K562 (cell line): ENCODE measurements at places on chromosomes 2 and 18. TPM values are rescaled to one million over a fixed set of nuclear protein-coding genes. Genes with fewer than 3 reads are reported as not detected.

DNA sequence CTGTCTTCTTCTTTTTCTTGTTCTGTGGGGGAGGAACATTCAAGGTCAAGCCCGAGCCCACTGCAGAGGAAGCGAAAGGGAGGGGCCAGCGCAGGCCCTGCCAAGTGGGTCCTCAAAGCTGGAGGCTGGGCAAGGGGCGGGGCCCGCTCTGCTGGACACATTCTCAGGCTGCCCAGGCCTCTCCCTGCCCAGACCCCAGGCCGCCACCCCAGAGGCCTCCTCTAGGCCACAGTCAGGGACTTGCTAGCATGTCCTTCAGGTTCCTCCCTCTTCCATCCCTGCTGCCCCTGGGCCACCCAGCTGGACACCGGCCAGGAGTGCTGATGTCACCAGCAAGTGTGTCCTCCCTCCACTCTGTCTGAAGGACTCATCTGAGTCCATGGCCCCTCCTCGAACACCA is 44.1 kb downstream of the KIF1A start:
- DNase-seq: no peak
- no peaks in the 10 kb centered on the region; the same call in 2 of the 3 replicates for H3K27me3 ChIP-seq
- no peak overlapping the region for H3K27ac ChIP-seq
- no peak overlapping the region for H3K4me3 ChIP-seq
- H3K4me1 ChIP-seq: peaks cover 3% of the 10 kb centered on the region; the same call in 1 of the 2 replicates

CYTIP gene
- 0.33 and 0.42 TPM in 2 replicates for total RNA-seq

DNA sequence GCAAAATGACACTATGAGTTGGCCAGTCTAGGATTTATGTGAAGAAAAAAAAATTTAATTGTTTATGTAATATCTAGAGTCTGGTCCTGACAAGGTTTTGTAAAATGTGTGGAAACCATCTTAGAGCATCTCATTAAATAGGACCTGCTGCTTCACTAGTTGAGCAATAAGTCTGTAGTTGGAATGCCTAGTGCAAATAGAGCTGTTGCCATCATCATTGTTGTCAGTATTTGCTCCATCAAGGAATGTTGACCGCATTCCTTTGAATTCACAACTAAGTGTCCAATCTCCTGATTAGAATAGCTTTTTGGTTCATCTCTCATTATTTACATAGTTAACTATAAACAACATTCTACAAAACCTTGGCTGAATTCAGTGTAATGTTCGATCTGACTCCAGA is 32.2 kb upstream of the RPE start:
- H3K4me3 ChIP-seq: no peak overlapping the region
- H3K27ac ChIP-seq: no peak overlapping the region

DDX18 gene
- 113 and 120 TPM in 2 replicates for total RNA-seq

GRCh38 chr2:233163486-233164103 is 87.9 kb upstream of the ATG16L1 start:
- H3K4me3 ChIP-seq: no peak overlapping the region
- H3K36me3 ChIP-seq: no peaks in the 10 kb centered on the region
- no peak overlapping the region for H3K27ac ChIP-seq
- H3K4me1 ChIP-seq: peaks cover 26% of the 10 kb centered on the region

DNA sequence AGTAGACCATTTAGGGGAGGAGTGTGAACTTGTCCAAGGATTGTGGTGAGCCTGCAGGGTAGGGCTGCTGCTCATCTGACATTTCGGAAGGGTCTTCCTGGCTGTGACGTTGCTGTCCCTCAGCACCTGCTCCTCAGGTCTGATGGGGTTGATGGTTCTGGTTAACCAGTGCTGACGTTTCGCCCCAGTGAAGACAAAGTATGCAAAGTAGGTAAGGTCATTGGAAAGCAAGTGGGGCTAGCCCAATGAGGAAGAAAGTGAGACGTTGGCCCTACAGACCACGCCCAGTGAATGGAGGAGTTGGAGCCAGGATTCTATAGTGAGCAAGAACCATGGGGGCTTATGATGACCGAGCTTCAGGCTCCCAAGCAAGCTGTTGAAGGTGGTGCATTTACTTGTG is 33.4 kb upstream of the ZNF396 start:
- no peak overlapping the region for H3K27ac ChIP-seq
- H3K4me1 ChIP-seq: peaks cover 8% of the 10 kb centered on the region; the same call in 1 of the 2 replicates
- H3K27me3 ChIP-seq: no peaks in the 10 kb centered on the region; the same call in 1 of the 3 replicates
- H3K4me3 ChIP-seq: no peak overlapping the region
- no peaks in the 10 kb centered on the region for H3K36me3 ChIP-seq
- no peak for DNase-seq
